Retina (tissue), 1 donor: ENCODE measurements at places on chromosomes 2 and 18.

- DNase-seq, result no peak
Measured at GRCh38 chr2:218856167-218856895, 3.3 kb upstream of the WNT6 start.

GRCh38 chr18:26468931-26469340 is 79.4 kb downstream of the KCTD1 start:
- DNase-seq, result no peak

GRCh38 chr2:109246176-109246575 is 117.2 kb downstream of the SH3RF3 start:
- DNase-seq, result no peak

DNA sequence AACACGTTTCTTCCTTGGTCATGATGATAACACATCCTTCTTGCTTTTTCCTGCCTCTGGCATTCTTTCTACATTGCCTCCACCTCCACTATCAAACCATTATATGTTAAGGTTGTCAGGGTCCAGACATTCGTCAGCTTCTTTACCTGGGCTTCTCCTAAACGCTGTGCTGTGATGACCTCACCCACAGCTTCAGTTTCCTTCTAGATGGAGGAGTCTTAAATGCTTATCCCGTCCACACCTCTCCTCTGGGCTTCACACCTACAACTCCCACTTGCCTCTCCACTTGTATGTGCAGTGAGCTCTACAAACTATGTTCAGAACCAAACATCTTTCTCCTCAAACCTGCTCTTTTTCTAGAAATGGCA is 666 bp upstream of the STAT1 start:
- no peak for DNase-seq

- DNase-seq, result no peak
Measured at GRCh38 chr2:161131074-161131680, 29.1 kb upstream of the TANK start.

- no peak for DNase-seq
Measured at GRCh38 chr2:170321526-170321925, 143.6 kb downstream of the MYO3B start.
